ENCODE measurements at places on chromosomes 16 and 17. TPM values are rescaled to one million over a fixed set of nuclear protein-coding genes. Genes with fewer than 3 reads are reported as not detected.

The SLC9A5 gene
- total RNA-seq, result 1.7 TPM

The TNFRSF17 gene
- total RNA-seq, result not detected

The CDH1 gene
- 65.8 TPM for total RNA-seq

The KRT28 gene
- total RNA-seq, result not detected

The TBC1D28 gene
- total RNA-seq, result not detected

The ICAM2 gene
- total RNA-seq, result 0.33 TPM

DNA sequence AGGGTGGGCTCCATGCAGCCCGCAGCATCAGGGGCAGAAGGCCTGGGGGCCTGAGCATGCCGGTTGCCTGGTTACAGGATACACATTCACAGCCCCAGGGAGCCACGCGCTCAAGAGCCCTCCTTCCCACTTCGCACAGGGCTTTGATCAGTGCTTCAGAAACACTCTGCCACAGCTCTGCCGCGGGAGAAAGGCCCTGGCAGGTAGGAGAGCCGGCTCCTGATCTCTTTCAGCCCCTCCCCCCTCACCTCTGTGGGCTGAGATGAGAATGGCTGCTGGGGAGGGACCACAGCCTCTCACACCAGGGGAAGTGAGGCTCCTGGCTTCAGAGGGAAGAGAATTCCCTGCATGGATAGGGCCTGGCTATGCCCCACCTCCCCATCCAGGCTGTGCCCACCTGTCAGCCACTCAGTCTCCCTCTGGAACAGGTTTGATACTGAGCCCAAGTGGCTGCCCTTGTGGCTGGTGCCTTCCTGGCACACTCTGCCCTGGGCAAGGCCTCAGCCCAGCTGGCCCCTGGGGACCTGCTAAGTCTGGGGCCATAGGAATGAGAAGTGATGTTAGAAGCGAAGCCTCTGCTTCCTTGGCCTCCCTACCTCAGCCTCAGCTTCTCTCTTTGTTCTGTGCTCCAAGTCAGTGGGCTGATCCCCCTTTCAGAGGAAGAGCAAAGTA, 8.6 kb downstream of the DOK4 start:
- DNase-seq, result no peak

GRCh38 chr16:89325861-89326471, 108.5 kb downstream of the ZNF778 start:
- no peak for DNase-seq

DNA sequence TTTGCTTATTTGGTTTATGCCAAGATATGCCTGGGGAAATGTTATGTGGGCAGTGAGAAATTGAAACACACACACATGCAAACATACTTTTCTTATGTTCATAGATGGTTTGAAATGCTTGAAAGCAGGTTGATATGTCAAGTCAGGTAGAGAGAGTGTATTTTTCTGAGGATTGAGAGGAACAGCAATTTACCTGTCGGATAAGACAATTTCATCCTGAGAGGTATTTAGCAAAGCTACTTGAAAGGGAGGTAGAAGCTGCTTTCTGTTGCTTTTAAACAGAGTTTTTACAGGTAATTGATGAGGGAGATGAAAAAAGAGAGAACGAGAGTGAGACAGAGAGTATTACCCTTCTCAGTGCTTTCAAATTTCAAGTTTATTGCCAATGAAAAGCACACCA, 854.3 kb downstream of the CDH8 start:
- DNase-seq, result no peak

GRCh38 chr16:2473999-2474876, 689 bp upstream of the TBC1D24 start:
- DNase-seq, result no peak

GRCh38 chr16:79250502-79251098, 349.9 kb downstream of the MAF start:
- no peak for DNase-seq

GRCh38 chr16:12576878-12577277, 226.8 kb downstream of the CPPED1 start:
- no peak for DNase-seq

GRCh38 chr17:12053552-12053951, 32.9 kb downstream of the MAP2K4 start:
- DNase-seq, result no peak
